ENCODE measurements at places on chromosomes 5 and 9. TPM values are rescaled to one million over a fixed set of nuclear protein-coding genes. Genes with fewer than 3 reads are reported as not detected.

PPP1R26 gene
- total RNA-seq: 0.18 TPM

CTXN3 gene
- total RNA-seq: not detected

IFNB1 gene
- 1.1 TPM for total RNA-seq

TYRP1 gene
- total RNA-seq: not detected

MARCOL gene
- total RNA-seq: not detected

FGD3 gene
- 91.2 TPM for total RNA-seq

B4GALT1 gene
- total RNA-seq: 35.2 TPM

FBXL7 gene
- total RNA-seq: not detected

SPINK13 gene
- total RNA-seq: not detected

HABP4 gene
- total RNA-seq: 7.7 TPM

SPINK6 gene
- total RNA-seq: not detected

REEP2 gene
- 1.7 TPM for total RNA-seq

CCDC192 gene
- total RNA-seq: not detected

ORM2 gene
- not detected for total RNA-seq

SURF4 gene
- total RNA-seq: 304 TPM

MYOZ3 gene
- total RNA-seq: not detected

FUT7 gene
- 0.68 TPM for total RNA-seq

BRINP1 gene
- not detected for total RNA-seq

OGN gene
- not detected for total RNA-seq

JAKMIP2 gene
- 5.2 TPM for total RNA-seq

All from activated CD8-positive, alpha-beta memory T cell treated with anti-CD3 and anti-CD28 coated beads, Interleukin-2, amount 10 ng/mL, durations not matched to agents 7 days and 5 days (primary cell).